ENCODE measurements at places on chromosomes 13 and 19.

GRCh38 chr19:41837981-41838708, 6.3 kb downstream of the LYPD4 start:
- DNase-seq, result no peak

GRCh38 chr19:28134311-28134710, 1078.6 kb downstream of the UQCRFS1 start:
- DNase-seq, result no peak

DNA sequence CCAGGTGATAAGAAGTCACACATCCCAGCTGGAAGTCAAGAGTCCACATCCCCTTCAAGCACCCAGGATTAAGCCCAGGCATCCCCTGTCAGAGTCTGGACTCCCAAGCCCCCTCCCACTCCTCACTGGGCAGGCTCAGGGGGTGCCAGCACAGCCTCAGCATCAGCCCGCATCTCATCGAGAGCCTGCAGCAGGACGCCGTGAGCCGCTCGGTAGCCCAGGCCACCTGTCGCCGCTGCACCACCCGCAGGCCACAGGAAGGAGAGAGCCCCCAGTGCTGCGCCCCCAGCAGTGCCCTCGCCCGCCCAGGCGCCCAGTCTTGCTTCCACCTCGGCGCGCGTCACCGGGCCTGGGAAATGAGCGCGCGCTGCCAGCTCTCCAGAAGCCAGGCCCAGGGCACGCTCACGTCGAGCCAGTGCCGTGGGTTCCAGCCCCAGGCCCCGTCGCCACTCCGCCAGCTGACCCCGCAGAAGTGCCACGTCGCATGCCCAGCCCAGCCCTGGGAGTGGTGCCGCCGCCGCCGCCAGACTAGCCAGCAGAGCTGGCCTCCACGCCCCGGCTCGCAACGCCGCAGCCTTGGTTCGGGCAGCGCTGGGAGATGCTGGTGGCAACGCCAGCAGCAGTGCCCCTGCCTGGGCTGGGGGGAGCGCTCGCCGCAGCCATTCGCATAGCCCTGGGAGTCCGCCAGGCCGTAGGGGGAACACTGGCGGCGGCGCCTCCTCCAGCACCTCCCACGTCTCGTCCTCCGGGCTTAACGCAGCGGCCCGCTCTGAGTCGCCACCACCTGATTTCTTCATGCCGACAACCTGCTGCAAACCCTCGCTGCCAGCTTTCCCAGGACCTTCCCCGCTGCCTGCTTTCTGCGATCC, 3.8 kb downstream of the IRGQ start:
- DNase-seq, result no peak

- DNase-seq, result no peak
These were observed 301.6 kb downstream of the SLITRK6 start for GRCh38 chr13:85497652-85498051.

DNA sequence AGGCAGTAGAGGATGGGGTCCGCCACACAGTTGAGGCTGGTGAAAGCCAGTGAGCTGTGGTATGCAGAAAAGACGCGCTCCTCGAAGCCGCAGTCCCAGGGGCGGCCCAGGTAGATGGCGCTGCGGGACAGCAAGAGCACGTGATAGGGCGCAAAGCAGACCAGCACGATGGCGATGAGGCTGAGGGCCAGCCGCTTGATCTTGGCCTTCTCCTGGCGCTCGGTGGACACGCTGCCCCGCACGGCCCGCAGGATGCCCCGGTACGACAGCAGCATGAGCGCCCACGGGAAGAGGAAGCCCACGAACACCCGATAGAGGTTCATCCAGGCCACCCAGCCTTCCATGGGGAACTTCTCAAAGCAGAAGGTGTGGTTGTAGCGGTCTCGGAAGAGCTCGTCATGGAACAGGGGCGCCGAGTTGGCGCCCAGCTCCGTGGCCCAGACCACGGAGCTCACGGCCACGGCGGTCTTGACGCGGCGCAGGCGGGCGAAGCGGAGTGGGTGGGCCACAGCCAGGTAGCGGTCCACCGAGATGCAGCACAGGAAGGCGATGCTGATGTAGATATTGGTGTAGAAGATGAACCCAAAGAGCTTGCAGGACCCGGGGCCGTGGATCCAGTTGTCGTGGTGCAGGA, 6.5 kb upstream of the OPA3 start:
- no peak for DNase-seq

DNA sequence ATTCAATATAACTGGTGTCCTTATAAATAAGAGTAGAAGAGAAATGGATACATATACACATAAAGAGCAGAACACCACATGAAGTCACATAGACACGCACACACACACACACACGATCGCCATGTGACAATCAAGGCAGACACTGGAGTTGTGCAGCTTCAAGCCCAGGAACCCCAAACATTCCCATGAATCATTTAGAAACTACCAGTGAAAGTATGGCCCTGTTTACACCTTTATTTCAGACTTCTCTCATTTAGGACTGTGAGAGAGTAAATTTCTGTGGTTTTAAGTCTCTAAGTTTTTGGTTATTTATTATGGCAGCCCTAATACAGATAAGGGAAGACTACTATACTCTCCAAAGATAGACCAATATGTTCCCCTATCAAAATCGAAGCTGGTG, 20.4 kb upstream of the TNFSF13B start:
- no peak for DNase-seq

DNA sequence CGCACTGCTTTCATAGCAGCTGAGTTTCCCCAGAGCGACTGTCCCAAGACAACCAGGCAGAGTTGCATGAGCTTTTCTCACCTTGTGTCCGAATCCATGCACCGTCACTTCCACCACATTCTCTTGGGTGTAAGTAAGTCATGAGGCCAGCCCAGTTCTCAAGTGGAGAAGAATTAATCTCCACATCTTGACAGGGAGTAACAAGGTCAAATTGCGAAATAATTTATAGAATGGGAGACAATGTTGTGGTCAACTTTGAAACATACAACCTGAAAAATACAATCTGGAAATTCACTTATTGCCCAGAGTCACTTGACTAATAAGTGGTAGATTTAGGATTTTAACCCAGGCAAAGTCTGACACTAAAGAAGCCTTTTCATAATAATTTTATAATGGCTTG, 123.7 kb downstream of the UFM1 start:
- DNase-seq, result no peak

DNA sequence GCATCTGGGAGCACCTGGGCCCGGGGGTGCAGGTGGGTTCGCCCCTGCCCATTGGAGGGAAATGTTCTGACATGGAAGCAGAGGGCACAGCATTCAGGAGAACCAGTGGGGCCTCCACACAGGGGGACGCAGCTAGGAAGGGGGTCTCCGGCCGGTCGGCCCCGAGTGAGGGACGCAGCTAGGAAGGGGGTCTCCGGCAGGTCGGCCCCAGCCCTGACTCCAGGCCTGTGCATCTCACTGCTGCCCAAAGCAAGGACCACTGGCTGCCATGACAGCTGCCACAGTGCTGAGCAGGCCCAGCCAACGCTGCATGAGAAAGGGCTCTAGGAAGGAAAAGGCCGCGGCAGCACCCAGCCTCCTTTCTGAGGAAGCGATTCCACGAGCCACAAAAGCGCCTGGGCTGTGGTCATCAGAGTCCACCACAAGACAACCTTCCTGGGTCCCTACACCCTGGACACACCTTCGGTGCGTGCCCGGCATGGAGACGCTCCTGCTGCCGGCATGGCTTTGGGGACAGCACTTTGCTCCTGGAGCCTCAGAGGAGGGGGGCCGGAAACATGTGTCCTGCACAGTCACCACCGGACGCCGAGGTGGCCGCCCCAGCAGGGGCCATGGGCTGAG, 9.7 kb downstream of the RASA3 start:
- no peak for DNase-seq

DNA sequence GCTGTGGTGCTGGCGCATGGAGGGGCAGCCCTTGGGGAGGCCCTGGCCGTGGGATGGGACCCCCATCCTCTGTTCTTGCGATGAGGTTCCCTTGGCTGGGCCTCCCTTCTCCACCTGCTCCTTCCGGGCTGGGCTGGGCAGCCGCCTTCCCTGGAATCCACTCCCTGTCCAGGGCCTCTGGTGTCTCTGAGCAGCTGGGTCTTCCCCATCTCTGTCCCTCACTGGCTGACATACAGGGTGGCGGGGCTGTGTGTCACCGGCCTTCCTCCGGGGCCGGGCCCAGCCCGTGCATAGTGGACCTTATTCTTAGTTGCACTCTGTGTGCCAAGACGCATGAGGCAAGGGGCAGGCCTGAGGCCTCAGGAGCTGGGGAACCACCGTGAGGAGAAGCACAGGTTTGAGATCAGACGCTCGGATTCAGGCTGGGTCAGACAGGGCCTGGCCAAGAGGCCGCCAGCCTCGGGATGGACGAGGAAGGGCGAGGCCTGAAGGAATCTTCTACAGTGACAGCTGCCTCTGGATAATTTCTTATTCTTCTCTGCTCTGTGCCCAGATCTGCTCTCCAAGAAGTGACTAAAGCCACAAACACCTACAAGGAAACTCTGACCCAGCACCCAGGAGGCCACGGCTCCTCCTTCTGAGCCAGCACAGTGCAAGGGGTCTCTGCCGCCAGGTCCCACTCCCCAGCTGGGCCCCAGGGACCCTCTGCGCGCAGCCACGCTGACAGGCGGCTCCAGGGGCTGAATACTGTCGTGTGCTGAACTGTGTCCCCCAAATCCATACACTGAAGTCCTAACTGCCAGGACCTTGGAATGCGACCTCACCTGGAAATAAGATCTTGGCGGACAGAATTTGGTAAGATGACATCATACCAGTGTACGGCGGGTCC, 11.0 kb downstream of the SGTA start:
- DNase-seq, result no peak

DNA sequence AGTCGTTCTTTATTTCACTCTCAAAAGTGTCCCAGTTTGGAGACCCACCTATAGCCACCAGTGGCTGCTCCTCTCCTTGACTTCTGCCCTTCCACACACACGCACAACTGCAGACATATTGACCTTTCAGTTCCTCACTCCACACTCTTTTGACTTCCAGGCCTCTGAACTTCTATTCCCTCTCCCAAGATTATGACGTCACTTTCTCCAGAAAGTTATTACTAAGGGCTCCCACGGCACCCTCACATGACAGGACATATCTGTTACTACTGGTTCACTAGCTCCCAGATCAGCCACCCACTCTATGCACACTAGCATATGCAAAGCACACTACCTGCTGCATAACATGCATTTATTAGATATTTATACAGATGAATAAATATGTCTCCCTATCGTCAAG, 45.9 kb downstream of the XPO4 start:
- DNase-seq, result no peak

GRCh38 chr13:73721571-73721970, 412.6 kb downstream of the KLF12 start:
- no peak for DNase-seq

GRCh38 chr13:32024750-32025149, 6.8 kb upstream of the FRY start:
- DNase-seq, result no peak

GRCh38 chr19:52200044-52200443, 10.2 kb downstream of the PPP2R1A start:
- no peak for DNase-seq

GRCh38 chr13:27106144-27106543, 65.5 kb downstream of the USP12 start:
- DNase-seq, result no peak

- no peak for DNase-seq
These were observed 53.8 kb upstream of the RCBTB2 start for GRCh38 chr13:48586591-48587103.

- DNase-seq, result no peak
These were observed 11.8 kb downstream of the TUBGCP3 start for GRCh38 chr13:112576191-112576590.

DNA sequence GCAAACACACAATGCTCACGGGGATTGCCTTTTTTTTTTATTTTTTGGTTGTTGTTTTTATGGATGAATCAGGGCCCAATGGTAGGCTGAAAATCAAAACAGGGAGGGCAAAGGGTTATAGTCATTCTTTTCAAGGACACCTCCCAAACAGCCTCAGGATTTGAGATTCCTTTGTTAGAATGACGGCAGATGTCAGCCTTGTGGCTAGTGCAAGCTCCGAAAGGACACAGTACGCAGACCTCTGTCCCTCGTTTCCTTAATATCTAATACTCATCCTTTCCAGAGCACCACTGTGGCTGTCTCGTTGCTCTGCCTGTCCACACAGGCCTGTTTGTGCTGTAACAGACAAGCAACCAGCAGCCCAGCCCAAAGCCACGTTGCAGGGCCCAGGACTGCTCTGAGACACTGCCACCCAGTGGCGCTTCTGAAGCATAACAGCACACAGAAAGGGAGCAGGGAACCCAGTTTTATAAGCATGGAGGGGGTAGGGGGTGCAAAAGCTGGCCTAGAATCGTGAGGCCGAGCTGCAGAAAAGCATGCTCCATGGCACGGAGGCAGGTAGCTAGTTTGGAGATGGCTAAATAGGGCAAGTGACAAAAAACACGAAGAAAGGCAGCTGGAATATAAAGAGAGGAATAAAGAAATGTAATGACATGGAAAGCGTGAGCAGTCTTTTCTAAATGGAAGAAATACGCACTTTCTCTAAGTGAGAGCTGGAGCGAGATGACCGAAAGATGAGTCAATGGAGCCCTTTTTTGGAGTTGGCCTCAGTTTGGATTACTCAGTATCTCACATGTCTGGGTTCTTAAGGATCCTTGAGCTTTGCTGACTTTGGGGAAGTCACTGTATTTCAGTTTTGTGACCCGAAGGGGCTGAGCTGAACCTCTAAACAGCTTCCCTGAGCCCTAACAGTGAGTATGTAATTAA, 40.7 kb upstream of the MEDAG start:
- peak; percentile 13 for DNase-seq

DNA sequence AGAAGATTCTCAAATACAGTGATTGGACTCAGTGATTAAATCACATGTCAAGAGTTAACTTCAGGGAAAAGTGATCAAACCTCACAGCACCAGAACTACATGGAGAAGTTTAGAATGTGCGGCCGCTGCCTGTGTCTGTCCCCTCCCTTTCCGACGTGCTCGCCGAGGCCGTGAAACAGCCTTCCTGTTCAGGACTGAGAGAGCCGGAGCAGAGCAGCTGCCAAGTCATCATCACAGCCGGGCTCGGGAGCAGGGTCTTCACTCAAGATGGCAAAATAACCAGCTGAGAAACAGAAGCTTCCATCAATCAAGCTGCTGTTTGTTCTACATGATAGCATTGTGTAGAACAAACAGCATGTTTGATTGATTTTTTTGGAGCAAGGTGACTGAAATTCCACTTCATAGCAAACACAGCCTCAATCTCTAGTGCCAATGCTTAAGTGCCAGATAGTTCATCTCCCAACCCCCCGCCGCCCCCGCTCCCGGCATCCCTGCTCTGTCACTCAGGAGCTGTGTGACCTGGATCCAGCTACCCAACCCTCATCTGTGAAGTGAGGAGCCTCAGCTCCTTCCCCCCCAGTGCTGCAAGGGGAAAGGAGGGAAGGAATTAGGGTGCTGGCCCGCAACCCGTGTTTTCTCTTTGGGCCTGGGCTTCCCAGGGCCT, 70.6 kb downstream of the HSPH1 start:
- DNase-seq, result no peak

DNA sequence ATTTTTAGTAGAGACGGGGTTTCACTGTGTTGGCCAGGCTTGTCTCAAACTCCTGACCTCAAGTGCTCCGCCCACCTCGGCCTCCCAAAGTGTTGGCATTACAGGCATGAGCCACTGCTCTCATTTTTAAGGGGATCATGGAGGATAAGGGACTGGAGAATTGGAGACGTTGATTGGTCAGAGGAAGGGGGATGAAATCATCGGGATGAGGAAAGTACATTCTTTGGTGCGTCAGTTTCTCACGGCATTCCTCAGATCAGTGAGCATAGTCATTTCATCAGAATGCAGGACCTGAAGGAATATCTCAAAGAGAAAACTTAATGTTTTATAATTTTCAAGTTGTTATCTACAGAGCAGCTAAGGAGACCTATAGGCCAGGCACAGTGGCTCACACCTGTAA, 14.0 kb downstream of the ZNF114 start:
- DNase-seq, result no peak

Data from esophagus squamous epithelium (tissue), 5 donors.